MM.1S (cell line): ENCODE measurements at places on chromosomes 11 and 22.

GRCh38 chr11:67167091-67167490 is 48.0 kb downstream of the KDM2A start:
- no peak for DNase-seq

GRCh38 chr11:134486106-134486505 is 74.1 kb upstream of the B3GAT1 start:
- no peak for DNase-seq

DNA sequence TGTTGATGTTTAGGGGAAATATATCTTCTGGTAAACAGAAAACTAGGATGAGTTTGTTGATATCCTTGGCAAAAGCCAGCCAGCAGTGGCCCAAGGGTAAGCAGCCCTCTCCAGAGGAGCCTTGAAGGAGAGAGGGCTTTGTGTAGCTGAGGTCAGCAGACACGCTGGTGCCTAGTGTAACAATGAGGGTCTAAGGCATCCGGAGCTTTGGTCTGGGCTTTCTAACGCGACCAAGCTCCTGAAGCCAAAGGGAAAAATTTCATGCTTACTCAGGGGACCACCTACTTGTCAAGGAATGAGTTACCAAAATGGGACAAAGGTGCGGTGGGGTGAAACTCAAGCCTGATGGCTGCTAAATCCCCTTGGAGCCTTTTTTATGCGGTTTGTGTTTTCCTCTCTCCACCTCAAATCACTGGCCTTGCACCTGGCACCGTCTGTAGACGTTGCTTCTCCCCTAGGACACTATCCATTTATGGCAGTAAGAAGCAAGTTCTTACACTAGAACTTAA is 134.9 kb downstream of the DBX1 start:
- no peak for DNase-seq

DNA sequence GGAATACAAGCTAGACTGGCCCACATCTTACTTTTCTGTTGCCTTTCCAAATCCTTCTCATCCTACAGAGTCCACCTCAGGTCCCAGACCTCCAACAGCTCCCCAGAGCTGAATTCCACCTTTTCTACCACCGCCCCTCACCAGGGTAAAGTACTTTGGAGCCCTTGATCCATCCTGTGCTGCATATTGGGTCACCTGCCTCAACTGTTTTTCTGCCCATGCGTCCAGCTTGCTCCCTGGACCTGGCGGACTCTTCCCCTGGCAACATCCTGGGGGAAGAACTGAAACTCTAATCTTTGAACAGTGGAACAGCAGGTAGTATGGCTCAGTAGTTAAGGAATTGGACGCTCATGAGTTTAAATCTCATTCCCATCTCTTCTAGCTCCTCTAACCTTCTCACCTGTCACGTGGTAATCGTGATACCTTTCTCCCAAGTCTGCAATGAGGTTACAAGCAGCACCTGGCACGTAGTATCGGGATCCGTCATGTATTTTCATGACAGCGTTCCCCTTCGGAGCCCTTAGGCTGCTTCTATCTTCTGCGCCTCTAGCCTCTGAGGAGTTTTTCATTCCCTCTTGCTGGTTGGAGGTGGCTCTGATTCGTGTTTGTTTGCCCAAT is 98.1 kb downstream of the CEP164 start:
- no peak for DNase-seq

- no peak for DNase-seq
These were observed 158.6 kb downstream of the FCHSD2 start for GRCh38 chr11:72983560-72983959.

DNA sequence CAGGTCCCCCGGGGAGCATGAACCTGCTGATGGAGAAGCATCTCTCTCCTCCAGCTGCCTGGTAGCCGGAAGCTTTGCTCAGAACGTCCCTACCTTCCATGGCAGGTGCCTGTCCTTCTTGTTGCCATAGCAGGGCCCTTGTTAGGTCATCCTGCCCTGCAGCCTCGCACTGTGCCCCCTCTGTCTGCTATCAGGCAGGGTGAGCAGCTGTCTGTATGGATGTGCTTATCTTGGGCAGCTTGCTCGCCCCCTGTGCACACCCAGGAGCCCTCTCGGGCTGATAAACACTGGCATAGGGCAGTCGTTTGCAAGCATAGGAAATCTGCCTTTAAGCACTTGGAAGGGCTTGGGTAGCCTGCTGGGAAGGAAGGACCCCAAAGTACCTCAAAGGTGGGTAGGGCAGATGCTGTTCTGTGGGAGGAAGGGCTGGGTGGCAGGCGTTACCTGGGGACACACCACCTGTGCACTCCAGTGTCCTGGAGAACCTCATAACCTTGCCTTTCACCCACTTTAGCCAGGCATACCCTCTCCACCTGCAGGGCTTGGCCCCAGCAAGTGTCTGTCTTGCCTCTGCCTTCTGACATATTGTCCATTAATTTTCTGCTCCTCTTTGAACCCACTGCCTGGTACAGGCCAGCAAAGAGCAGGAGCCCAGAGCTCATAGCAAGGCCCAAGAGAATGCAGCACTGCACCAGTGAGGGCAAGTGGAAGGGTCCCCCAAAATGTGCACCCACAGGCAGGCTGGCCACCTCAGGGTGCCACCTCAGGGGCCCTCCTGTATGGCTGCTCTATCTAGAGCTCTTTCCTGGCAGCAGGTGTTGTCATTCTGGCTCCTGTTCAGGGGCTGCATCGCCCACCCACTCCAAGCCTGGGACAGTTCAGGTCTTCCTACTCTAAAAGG is 8.0 kb upstream of the COMT start:
- no peak for DNase-seq

DNA sequence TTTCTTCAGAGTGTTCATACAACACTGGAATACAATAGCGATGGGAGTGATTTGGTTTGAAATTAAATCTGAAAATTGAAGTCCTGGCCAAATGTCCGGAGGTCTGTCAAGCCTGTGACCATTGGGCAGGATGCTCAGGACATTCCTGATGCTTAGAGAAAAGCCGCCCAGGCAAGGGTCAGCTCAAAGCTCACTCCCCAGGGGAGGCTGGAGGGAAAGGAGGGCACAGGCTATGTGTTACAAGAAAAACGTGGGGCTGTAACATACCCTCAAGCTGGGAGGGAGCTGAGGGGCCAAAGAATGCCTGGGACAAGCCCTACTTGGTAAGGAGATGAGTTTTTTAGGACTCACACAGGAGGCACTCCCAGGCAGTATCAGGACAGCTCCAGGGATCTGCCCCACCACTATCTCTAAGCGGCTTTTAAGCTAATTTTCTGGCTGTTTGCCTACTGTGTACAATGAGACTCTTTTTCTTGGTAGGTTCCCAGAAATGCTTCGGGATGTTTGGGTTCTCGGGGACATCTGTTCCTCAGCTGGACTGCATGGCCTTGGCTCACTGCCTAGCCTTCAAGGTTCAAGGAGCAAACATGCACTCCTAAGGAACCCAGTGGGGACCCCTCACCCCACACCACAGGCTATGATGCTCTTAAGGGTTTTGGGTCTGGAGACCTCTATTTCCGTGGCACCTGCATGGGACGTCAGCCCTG is 500.1 kb downstream of the BRD1 start:
- DNase-seq, result no peak

DNA sequence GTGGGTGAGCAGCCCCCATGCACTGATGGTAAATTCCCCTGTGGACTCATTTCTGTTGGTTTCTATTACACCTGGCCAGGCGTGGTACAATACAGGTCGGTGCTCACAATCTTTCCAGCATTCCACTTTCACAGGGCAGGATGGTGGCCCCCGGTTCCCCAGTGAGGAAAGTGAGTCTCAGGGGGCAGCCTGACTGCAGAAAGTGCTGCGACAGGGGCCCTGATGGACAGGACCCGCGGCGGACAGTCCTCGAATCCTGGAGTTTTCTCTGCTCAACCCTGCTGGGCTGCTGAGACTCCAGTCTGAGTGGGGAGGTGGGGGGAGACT is 3.1 kb upstream of the PGGHG start:
- no peak for DNase-seq

- no peak for DNase-seq
These were observed 68.7 kb downstream of the PRR5L start for GRCh38 chr11:36364551-36365325.

DNA sequence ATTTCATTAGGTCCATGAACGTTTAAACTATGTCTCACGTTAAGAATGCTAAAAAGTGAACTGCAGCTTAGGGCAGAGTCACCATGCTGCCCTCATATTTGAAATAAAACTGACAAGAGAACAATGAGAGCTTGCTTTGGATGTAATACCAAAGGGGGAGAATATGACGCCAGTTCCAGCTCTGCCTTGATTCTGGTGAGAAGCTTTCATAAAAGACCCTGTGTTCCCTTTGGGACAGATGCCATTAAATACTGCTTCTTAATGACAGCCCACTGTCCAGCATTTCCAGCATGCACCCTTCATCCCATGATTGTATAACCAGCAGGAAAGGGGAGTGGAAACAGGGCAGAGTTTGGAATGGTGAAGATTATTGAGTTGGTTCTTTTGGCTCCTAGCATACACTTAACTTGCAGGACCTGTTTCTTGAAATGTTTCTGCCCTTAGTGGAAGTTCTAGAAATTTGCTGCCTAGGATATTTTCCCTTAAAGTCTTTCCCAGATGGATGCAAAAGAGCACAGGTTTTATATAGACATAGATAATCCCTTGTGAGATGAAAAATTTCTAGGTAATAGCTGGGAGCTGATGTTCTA is 139.3 kb upstream of the LDLRAD3 start:
- DNase-seq, result no peak

DNA sequence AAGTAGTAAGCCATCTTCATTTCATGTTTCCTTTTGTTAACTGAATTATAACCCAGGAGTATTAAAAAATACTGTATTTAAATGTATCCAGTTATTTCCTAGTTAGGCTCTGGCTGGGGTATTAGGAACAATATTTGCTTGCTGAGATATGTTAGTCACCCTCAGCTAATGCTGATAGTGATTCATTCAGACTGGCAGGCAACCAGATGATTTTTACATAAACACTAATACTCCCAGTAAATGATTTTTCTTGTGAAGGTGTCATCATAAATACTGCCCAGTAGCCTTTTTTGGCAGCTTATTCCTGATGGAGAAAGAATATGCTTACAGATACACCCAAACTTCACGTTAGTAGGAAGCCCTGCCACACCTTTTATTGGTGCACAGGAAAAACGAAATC is 8.1 kb downstream of the YWHAH start:
- no peak for DNase-seq

- no peak for DNase-seq
These were observed 12.6 kb downstream of the UPB1 start for GRCh38 chr22:24507716-24508115.

- DNase-seq, result no peak
These were observed 97.6 kb downstream of the SLC1A2 start for GRCh38 chr11:35321532-35322317.

DNA sequence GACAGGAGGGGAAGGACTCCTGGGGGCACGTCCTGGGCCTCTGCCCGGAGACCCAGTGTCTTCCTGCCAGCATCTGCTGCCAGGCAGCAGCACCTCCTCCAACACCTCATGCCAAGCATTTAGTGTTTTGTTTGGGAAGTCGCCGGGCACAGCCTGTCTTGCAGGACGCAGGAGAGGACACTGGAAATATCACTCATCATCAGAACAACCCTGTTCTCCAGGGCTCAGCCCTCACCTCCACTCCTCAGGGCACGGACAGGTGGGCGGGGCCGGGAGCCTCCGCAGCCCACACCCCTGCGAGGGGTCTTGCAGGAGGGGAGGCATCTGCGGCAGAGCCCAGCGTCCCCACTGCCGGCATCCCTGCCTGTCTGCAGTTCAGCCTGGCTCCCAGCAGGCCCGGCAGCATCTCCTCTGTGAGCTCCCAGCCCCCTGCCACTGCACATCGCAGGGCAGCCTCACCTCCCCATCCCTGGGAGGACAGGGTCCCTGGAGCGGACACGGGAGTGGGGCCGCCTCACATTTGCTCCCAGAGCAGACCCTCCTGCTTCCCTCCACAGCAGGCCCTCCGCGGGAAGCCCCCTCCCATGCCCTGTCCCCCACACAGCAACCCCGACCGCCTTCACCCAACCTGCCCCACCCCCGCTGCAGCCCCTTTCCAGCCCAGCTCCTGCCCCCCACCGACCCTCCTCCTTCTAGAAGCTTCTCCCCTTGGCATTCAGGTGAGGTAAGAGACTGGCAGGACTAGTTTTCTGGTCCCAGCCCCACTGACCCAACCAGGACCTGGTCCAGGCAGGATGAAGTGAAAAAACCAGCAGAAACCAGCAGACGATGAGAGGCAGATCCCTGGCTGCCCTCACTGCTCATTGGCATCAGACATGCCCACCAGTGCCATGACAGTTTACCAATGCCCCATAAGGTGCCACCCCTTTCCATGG is 72.7 kb downstream of the BRD1 start:
- DNase-seq, result no peak

DNA sequence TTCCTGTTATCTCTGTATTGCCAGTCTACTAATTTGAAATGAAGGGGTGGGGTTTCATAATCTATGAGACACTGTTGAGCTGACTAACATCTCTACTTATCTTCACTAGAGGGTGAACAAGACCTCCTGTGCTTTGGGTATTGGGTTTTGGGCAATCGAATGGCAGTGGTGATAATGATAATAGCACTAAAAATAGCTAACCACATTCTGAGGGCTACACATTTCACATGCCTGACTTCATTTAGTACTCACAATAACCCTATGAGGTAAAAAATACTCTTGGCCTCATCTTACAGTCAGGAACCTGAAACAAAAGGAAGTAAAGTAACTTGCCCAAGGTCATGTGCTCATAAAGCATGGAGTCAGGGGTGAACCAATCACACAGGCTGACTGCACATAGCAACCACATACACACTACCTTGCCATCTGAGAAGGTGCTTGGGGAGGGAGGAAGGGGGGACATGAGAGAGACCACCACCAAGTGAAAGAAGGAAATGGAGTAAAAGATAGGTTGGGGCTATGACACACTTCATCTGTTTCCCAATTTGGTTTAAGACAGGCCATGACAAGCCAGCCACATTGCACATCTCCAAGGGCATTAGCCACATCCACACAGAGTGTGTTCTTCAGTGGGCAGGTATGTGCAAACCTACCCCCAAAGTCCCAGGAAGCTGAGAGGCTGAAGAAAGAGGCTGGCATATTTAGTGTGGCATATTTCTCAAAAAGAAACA is 387.6 kb upstream of the DDI1 start:
- no peak for DNase-seq

GRCh38 chr11:102456381-102456780 is 3.8 kb upstream of the TMEM123 start:
- no peak for DNase-seq

DNA sequence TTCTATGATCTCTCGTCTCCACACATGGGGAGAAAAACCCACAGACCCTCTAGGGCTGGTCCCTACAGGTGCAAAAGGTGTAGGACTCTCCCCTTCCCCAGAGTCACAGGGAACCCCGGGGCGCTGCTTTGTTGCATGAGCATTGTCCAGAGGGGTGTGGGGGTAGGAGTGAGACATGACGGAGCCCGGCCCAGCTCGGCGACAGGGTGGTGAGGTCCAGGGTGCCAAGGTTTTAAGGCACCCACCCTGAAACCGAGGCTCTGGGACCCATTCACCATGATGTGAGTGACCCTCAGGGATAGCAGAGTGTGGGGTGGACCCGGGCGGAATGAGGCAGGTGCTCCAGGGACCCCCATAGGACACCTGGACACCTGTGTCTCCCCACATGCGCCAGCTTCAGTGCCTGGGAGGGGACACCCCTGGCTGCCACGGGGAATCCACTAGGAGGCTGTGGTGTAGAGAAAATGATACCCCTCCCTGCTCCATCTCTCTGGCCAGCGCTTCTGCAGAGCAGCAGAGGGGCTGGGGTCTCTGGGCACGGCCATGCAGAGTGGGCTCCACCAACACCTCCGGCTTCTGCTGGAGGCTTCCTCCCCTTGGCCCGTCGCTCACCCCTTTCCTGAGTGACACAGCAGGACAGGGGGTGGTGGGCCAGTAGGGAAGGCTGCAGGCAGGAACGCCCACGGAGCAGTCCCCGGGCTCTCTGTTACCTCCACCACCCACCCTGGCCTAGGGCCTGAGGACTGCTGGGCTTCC is 15.2 kb downstream of the KRTAP5-5 start:
- DNase-seq, result no peak

GRCh38 chr11:30760345-30760744 is 174.2 kb upstream of the MPPED2 start:
- DNase-seq, result no peak
